ENCODE measurements at places on chromosomes 4 and X.

- no peak for DNase-seq
These were observed 1.0 kb downstream of the ENAM start for GRCh38 chr4:70629469-70630090.

DNA sequence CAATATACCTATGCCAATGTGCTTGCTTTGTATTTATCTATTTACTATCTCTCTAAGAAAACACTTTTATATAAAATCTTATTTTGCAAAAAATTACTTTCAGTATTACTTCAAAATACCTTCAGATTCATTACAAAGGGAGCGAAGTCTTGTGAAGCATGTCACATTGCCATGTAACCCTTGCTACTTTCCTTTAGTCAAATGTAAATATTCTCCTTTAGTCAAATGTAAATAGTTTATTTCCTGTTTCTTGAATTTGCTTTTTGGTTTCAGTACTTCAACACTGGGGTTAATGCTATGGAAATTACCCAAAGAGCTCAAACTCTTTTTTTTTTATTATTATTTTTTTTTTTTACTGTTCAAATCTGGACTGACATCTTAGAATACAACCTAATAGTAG, 383.3 kb downstream of the GRXCR1 start:
- DNase-seq: no peak

- peak; percentile 64 for DNase-seq
These were observed 342.7 kb upstream of the PABPC4L start for GRCh38 chr4:134544303-134544770.

DNA sequence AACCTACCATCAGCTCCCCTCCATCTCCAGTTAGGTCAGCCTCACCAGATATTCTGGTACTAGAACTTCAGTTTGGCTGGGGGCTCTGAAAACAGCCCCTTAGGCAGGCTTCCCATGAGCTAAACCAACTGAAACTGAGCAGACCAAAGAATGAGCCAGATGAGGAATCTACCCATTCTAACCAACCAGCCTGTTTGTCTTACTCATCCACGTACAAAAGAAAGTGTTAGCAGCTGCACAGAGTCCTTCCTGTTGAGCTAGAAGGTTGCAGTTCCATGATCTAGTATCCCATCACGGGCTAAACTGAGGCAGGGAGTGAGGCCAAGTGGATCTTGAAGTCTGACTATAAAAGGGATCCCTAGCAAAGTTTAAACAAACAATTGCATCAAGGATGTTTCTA, 17.5 kb downstream of the MAGEA9B start:
- DNase-seq: no peak

DNA sequence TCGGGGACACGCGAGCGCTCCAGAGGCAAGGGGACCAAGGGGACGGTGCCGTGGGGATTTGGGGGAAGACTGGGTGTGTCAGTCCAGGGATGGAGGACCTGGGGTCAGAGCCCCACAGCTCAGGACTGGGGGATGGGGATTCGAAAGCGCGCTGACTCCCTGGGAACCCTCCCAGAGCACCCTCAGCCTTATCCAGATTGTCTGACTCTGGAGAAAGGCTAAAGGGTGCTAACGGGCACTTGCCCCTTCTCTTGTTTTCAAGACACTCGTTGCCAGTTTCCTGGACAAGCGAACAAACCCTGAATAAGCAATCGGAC, 1.1 kb downstream of the DOCK11 start:
- DNase-seq: no peak

- DNase-seq: peak; percentile 28
These were observed 101.0 kb downstream of the GATB start for GRCh38 chr4:151659601-151660364.

GRCh38 chr4:112589206-112589605, 47.5 kb downstream of the ZGRF1 start:
- DNase-seq: peak; percentile 11

DNA sequence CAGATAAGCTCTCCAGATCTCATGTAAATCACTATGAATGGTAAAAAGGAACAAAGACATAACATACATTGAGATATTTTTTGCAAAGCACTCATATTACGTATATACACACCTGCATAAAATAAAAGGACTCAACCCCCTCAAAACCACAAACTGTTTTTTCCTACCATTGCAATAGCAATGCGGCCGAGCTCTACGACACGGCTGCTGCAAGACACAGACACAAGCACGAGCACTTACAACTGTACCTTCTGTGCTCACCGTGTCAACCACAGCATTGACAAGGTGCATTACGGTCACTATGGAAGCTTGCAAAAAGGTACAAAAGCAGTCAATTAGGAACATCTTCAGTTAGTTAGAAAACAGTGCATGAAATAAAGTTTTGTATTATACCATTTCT, 37.1 kb upstream of the MTNR1A start:
- DNase-seq: no peak

DNA sequence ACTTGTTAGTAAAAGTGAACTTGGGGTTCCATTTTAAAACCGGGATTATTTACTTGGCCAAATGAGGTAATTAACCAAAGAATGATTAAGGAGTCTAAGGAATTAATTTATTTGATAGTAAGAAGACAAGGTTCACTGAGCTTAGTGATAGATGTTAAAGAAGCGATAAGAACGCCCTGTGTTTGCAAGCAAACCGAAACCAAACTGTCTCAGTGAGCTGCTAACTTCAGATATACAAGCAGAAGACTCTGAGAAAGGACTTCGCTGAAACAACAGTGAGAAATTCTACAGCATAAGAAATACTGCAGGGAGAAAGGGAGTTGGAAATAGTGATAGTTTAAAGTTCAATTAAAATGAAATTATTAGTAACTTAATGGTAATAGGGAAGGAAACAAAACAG, 37.6 kb upstream of the SHISA3 start:
- no peak for DNase-seq

GRCh38 chr4:30717208-30718020, 2.8 kb upstream of the PCDH7 start:
- peak; percentile 56 for DNase-seq

- DNase-seq: no peak
These were observed 21.2 kb upstream of the DHRSX start for GRCh38 chrX:2521927-2522386.

DNA sequence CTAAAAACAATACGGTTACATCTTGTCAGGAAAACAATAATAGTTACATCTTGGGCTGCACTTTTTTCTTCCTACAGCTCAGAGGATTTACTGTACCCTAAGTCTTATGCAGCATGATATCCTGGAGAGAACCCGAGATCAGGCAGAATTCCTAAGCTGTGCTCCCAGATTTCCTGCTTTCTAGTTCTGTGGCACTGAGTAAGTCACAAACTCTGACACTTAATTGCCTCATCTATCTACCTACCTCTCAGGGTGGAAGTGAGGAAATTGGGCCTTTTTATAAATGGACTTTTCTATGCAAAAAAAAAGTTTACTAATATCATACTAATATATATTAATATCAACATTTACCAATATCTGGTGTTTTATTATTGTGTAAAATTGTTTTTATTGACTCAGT, 438.5 kb downstream of the INPP4B start:
- no peak for DNase-seq

DNA sequence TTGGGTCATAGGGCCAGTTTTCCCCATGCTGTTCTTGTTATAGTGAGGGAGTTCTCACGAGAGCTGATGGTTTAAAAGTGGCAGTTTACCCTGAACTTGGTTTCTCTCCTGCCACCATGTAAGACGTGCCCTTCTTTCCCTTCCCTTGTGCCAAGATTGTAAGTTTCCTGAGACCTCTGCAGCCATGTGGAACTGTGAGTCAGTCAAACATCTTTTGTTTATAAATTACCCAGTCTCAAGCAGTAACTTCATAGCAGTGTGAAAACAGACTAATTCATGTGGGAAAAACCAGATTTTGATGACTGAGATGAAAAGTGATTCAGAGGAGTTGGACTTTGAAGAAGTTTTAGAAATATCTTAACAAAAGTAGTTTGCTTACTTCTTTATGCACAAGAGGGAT, 101.4 kb downstream of the ARHGAP10 start:
- no peak for DNase-seq

DNA sequence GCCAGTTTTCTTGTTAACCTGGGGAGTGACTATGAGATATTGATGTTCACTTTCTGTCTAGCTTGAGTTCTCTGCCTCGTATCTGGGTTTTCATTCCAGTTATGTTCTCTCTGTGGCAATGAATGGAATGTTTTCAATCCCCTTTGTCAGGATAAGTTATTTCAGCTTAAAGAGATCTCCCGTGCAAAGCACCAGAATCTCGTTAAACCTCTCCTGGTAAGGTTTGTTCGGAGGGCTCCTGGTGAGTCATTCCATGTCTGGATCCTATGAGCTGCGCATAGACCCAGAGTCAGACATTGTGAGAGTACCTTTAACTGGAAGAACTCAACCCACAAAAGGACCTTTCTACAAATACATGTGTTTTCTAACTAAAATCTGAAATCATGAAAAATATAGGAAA, 51.0 kb downstream of the KDR start:
- DNase-seq: peak; percentile 31

GRCh38 chr4:144360146-144360793, 219.8 kb upstream of the GYPA start:
- DNase-seq: no peak

GRCh38 chrX:28126886-28127285, 145.6 kb upstream of the DCAF8L1 start:
- DNase-seq: no peak

DNA sequence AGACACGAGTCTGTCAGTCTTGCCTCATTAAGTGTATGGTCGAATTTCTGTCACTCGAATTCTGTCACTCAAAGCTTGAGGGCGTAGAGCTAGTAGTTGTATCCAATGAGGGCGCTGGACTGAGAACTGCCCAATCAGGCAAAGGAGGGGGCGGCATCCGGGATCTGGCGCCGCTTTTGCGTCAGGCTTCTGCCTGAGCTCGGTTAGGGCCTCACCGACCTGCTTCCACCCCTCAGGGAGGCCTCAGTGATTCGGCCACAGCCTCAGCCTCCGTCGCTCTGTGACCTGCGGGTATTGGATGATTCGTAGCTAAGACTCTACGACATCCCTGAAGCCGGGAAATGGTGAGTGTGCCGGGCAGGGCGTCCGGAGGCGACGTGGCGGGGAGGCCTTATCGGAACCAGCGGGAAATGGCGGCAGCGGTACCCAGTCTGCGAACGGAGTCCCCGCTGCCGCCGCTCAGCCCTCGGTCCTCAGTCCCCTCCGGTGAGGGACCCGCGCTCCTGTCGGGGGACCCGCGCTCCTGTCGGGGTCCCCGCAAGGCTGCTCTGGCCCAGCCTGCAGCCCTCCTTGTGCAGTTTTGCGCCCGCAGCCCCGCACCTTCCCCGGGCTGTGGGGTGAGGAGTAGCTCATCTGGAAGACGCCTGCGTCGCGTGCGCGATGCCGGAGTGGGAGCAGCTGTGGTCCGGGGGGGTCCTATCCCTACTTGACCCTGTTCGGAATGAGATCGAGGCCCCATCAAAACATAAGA, 88.3 kb downstream of the ZNF718 start:
- peak; percentile 71 for DNase-seq
